CD4-positive, alpha-beta T cell treated with Interleukin-2 at 100 ng/mL for 4 hours (primary cell): ENCODE measurements at places on chromosomes 6 and 20.

GRCh38 chr6:106882138-106882537 is 92.4 kb downstream of the CD24 start:
- no peak for DNase-seq

GRCh38 chr6:110617057-110617456 is 140.6 kb upstream of the SLC22A16 start:
- no peak for DNase-seq

- DNase-seq, result no peak
Observed at GRCh38 chr20:10670501-10671220, 3.1 kb downstream of the JAG1 start.

GRCh38 chr6:35970181-35970580 is 49.3 kb upstream of the SRPK1 start:
- DNase-seq, result no peak

DNA sequence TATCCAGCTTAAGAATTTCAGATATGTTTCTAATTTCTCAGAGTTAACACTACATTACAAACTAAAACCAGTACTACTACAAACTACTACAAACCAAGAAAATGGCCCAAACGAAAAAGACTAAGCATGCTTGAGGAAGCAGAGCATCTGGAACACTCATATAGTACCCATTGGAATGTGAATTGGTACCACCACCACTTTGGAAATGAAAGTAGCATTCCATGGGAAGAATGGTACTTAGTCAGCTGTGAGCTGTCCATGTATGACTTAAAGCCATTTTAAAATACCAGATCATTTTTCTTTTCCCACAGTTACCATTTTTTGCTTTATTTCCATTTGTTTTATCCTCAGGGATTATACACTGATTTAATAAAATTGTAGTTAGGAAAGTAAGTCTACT is 30.5 kb downstream of the FBXO9 start:
- DNase-seq, result no peak

GRCh38 chr20:18164356-18164755 is 26.7 kb downstream of the KAT14 start:
- no peak for DNase-seq

- no peak for DNase-seq
Observed at GRCh38 chr20:51985013-51985415, 182.7 kb upstream of the SALL4 start.

GRCh38 chr6:90463359-90463758 is 123.5 kb downstream of the MAP3K7 start:
- peak; percentile 40 for DNase-seq

DNA sequence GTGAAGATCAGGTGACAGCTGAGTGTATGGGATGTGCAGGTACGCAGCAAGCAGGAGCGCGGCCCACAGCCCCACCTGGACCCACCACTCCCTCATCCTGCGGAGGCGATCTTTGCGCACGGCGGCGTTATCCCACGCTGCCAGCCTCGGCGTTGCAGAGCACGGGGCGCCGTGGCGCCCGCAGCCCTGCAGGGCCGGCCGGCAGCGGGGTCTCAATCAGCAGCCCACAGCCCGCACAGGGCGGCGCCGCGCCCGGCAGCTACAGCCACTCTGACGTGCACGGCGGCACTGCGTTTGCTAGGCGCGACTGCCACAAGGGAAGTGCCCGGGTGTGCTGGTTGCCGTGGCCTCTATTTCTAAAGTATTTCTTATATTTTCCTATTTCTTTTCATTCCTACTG is 46.9 kb downstream of the LAMA2 start:
- DNase-seq, result no peak

GRCh38 chr6:16836144-16836981 is 75.1 kb upstream of the ATXN1 start:
- DNase-seq, result peak; percentile 15

DNA sequence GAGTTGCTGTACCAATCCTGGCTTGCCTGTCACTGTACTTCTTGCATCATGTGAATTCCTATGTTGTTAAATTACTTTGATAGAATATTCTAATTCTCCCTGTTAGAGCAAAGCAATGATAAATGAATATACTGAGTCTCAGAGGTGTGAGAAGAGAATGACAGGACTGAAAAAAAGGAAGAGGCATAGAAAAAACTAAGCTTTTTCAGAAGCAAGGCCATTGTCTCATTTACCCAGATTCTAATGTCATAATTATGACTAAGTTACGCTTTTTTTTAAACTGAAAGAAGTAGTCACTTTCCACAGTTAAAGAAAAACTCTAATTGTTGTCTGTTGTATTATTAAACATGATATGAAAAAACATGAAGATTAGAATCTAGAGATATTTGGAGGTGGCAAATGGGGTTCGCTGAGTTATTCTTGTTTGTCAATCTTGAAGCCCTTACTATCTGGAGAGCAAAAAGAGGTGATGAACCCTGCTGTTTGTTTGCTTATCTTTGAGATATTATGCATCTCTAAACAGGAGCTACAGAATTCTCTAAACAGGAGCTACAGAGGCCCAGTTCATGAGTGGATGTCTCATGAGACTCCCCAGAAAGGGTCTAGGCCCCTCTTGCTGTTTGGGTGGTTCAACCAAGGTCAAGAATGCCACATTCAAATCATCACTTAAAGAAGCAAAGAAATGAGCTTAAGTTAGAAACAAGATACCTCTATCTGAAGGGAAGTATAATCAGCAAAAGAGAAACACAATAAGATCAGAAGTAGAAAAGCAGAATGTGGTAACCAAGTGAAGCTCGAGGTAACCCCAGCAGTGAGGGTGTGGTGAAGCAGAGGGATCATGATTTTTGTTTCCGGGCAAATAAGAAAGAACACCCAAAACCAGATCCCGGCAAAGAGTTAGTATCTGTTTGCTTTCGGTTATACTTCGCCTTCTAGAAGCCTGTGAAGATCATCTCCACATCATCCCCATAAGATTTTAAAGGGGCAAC is 33.3 kb upstream of the THEMIS start:
- DNase-seq, result peak; percentile 74

- DNase-seq, result no peak
Observed at GRCh38 chr20:14245368-14245970, 91.9 kb downstream of the FLRT3 start.

- no peak for DNase-seq
Observed at GRCh38 chr6:5752391-5752680, 254.4 kb downstream of the NRN1 start.

DNA sequence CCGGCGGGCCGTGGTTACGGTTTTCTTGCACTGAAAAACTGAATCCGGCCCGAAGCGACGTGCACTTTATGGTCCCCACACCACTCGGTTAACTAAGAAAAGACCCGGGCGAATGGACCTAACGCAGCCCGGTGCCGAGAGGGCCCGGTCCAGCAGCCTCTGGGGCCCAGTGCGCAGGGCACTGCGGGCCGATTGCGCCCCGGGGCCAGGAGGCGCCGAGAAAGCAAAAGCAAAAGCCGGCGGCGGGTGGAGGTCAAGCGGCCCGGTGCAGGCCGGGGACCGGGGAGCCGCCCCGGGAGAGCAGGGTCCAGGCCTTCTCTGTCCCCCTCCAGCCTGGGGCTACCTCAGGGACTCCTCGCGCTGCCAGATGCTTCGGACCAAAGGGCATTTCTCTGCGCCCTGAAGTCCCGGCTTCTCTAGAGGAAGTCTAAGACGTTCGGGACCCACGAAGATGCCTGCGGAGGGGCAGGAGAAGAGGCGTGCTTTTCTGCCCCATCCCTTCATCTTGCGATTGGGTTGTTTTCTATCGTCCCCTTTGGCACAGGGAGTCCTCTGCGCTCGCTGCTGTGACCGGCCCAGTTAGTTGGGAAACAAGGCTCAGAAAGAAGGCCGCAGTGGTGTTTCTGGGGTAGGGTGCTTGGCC is 4.4 kb downstream of the FOXF2 start:
- DNase-seq, result no peak

DNA sequence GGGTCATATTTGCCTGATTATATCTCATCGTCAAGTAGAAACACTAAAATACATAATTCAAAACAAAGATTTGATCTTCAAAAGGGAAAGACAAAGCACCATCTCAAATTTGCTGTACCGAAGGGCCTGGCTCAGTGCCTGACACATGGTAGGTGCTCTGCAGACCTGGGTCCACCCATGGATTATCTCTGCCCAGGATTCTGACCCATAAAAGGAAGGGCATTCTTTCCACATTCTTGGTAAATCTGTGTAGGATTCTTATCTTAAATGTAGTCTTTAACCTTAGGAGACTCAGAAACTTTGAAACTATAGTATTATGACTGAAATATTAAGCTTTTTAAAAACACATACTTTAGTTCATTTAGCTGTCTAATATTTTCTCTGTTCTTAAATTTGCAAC is 274.1 kb upstream of the FLRT3 start:
- no peak for DNase-seq

DNA sequence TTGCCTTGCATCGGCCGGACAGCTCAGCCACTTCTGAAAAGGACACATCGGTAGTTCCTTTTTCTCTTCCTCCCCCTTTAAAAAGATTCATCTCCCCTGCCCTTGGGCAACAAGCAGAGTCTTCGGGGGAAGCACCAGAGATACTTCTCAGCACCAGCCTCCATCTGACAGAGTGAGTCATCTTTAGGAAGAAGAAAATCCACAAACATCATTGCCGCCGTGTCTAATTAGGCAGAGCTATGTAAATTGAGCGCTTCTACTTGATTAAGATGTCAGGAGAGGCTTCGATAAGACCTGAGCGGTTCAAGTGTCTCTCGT is 186.4 kb downstream of the TAF4 start:
- no peak for DNase-seq

DNA sequence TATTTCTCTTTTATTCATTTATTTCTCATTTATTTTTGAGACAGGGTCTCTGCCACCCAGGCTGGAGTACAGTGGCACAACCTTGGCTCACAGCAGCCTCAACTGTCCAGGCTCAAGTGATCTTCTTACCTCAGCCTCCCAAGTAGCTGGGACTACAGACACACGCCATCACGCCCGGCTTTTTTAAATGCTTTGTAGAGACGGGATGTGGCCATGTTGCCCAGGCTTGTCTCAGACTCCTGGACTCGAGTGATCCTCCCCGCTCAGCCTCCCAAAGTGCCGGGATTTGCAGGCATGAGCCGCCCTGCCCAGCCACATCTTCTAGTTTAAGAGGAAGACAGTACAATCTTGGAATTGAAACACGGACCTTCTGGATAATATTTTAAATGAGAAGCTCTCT is 21.6 kb upstream of the FOXF2 start:
- no peak for DNase-seq

GRCh38 chr20:50744143-50744792 is 12.9 kb downstream of the PARD6B start:
- DNase-seq, result no peak

GRCh38 chr20:3864518-3864917 is 17.9 kb downstream of the MAVS start:
- DNase-seq, result no peak
